Uterus (tissue), 4 donors: ENCODE measurements at places on chromosomes 3 and 15. TPM values are rescaled to one million over a fixed set of nuclear protein-coding genes. Genes with fewer than 3 reads are reported as not detected.

ZNF770 gene
- 23.5 TPM for total RNA-seq

DMXL2 gene
- total RNA-seq: 100 TPM

GRCh38 chr3:140273542-140274195 is 338.7 kb downstream of the CLSTN2 start:
- no peak overlapping the region for H3K27ac ChIP-seq
- no peaks in the 10 kb centered on the region for H3K4me1 ChIP-seq
- H3K27me3 ChIP-seq: no peaks in the 10 kb centered on the region
- H3K36me3 ChIP-seq: no peaks in the 10 kb centered on the region
- no peak for DNase-seq

DZIP1L gene
- 3.8 TPM for total RNA-seq

- H3K27me3 ChIP-seq: no peaks in the 10 kb centered on the region
- no peak for DNase-seq
- H3K4me1 ChIP-seq: no peaks in the 10 kb centered on the region
- no peak overlapping the region for H3K27ac ChIP-seq
- no peaks in the 10 kb centered on the region for H3K36me3 ChIP-seq
Observed at GRCh38 chr3:52283306-52283705, 4.3 kb upstream of the GLYCTK start.

DNA sequence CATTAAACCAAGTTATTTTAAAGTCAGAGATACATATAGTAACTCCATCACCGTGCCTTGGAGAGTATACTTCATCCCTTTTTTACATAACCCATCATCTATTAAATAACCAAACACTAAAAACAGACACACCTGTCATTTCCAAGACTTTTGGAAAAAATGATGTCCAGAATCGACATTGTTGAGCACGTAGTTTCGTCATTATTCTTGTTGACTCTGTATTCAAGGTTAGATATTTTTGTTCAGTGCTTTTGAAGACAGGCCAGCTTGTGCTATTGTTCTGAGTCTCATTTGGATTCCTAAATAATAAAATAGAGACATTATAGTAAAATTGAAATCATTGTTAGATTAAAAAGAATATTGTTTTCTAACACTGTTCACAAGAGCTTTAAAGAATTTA is 51.2 kb downstream of the BCHE start:
- no peak for DNase-seq
- H3K4me3 ChIP-seq: no peak overlapping the region
- H3K36me3 ChIP-seq: no peaks in the 10 kb centered on the region

DNA sequence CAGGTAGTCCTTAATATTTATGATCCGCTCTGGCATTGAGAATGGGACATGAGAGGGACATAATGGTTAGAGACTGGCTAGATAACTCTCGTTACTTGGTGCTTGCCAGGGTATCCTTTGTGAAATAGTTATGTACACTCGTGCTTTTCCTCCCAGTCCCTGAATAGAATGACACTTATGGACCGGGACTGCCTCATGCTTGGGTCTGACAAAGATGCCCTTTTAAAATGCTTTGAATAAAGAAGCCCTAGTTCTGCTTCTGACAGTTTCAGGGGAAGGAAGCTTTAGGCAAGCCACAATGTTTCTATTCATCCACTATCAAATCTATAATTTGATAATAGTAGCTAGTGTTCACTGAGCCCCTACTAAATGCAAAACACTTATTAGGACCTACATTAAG is 29.4 kb downstream of the POLR2M start:
- H3K4me1 ChIP-seq: no peaks in the 10 kb centered on the region
- H3K4me3 ChIP-seq: no peak overlapping the region
- H3K27me3 ChIP-seq: no peaks in the 10 kb centered on the region
- H3K27ac ChIP-seq: peak overlapping the region; percentile 62

- no peak overlapping the region for H3K27ac ChIP-seq
- H3K4me3 ChIP-seq: no peak overlapping the region
- H3K27me3 ChIP-seq: no peaks in the 10 kb centered on the region
Observed at GRCh38 chr15:73873889-73874511, 636 bp downstream of the TBC1D21 start.
